Activated T-helper 2 cell treated with anti-CD3 and anti-CD28 coated beads, Interferon-gamma antibody, Interleukin-2, Interleukin-4, amounts not matched to agents 10 μg/mL and 5 μg/mL and 100 μg/mL, durations not matched to agents 14 hours and 24 hours and 36 hours (primary cell): ENCODE measurements at places on chromosomes 3 and 15.

DNA sequence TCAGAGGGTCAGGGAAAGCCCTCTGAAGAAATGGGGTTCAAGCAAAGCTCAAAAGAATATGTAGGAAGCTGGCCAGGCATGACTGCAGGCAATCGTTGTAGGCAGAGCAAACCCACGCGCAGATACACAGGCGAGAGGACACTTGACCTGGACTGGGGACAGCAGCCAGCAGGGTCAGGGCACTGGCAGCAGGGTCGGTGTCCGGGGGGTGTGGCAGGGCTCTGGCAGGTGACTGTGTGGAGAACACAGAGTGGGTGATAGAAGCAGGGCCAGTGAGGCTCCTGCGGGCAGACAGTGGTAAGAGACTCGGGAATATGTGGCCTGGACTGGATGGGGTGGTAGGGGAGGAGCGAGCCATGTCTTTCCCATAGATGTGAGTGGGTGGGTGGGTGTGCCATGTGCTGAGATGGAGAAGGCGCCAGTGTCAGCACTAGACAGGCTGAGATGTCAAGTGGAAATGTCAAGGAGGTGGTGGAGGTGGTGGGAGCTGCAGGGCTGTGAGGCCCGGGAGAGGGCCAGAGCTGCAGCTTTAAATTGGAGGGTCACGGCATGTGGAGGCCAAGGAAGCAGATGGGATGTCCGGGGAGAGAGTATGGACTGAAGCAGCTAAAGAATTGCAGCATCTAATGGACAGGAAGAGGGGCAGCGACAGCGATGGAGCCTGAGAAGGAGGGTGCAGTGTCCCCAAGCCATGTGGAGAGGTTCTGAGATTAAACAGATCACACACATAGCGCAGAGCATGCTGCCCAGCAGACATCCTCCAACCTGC, 13.4 kb downstream of the TMEM43 start:
- peaks cover 72% of the 10 kb centered on the region for H3K36me3 ChIP-seq
- H3K27me3 ChIP-seq, result no peaks in the 10 kb centered on the region
- H3K4me1 ChIP-seq, result peaks cover 15% of the 10 kb centered on the region
- H3K4me3 ChIP-seq, result no peak overlapping the region
- no peak overlapping the region for H3K27ac ChIP-seq
- no peak for DNase-seq

GRCh38 chr15:88661041-88661700, 22.4 kb downstream of the ISG20 start:
- H3K4me3 ChIP-seq, result no peak overlapping the region
- no peaks in the 10 kb centered on the region for H3K27me3 ChIP-seq
- peaks cover 6% of the 10 kb centered on the region for H3K4me1 ChIP-seq
- DNase-seq, result no peak
- no peak overlapping the region for H3K27ac ChIP-seq
- H3K36me3 ChIP-seq, result no peaks in the 10 kb centered on the region

DNA sequence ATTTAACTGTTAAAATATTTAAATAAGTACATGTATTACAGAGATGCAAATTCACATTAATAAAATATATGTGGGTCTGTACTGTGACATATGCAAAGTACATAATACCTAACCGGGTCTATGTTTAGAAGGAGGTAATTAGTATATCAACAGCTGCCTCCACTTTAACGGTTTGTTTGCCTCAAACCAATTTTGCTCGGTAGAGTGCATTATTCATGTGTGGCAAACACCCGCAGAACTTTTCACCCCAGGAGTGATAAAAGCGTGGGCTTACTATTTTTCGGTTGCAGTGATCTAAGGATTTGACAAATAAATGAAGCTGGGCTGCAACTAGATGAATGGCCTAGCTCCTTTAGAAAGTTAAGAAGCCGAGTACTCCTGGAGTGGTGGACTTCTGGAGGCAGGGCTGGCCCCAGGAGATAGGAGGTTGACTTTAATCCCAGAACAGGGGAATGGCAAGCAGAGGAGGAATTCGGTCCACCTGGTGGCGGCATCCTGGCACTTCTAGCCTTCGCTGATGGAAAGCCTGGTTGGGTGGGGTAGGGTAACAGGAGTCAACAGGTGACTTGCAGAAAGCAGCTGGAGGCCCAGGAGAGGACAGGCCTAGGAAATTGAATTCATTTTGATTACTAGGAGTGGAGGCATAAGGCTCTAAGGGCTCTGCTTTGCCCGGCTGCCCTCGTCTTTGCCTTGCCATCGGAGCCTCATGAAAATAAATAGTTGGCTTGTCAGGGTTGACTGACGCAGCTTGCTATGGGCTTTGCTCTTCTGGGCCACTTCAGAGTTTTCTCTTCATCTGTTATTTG, 2.4 kb downstream of the SLCO3A1 start:
- DNase-seq, result no peak
- peak overlapping the region; percentile 46 for H3K4me3 ChIP-seq
- peaks cover 19% of the 10 kb centered on the region for H3K36me3 ChIP-seq
- H3K4me1 ChIP-seq, result peaks cover 72% of the 10 kb centered on the region
- H3K27ac ChIP-seq, result peak overlapping the region; percentile 86

GRCh38 chr3:45362161-45362560, 26.2 kb upstream of the LARS2 start:
- peaks cover 18% of the 10 kb centered on the region for H3K27me3 ChIP-seq
- DNase-seq, result no peak
- H3K36me3 ChIP-seq, result no peaks in the 10 kb centered on the region
- H3K4me3 ChIP-seq, result no peak overlapping the region
- no peak overlapping the region for H3K27ac ChIP-seq
- H3K4me1 ChIP-seq, result no peaks in the 10 kb centered on the region

DNA sequence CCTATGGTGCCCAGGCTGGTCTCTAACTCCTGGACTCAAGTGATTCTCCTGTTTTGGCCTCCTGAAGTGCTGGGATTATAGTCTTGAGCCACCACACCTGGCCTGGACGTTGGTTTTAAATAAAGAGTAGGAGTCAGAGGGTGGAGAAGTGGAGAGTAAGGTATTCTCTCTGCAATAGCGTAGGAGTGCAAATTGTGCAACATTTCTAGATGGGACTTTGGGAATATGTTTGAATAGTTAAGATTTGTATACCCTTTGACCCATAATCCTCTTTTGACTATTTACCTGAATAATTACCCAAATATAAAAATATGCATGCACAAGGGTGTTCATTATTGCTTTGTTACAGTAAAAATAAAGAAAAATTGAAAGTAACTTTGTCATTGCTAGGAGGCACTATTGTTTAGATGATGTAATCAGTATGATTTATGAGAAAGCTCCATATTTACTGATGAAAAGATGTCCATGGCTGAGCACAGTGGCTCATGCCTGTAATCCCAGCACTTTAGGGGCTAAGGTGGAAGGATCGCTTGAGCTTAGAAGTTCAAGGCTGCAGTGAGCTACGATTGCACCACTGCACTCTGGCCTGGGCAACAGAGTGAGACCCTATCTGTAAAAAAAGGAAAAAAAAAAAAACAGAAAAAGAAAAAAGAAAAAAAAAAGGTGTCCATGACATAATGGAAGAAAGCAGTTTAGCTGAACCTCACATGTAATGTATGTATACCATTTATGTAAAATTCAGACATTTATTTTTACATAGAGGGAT, 15.1 kb upstream of the XYLB start:
- H3K27me3 ChIP-seq, result no peaks in the 10 kb centered on the region
- no peak overlapping the region for H3K27ac ChIP-seq
- DNase-seq, result no peak
- no peaks in the 10 kb centered on the region for H3K36me3 ChIP-seq
- no peak overlapping the region for H3K4me3 ChIP-seq

GRCh38 chr3:118436697-118437262, 597.9 kb downstream of the IGSF11 start:
- no peak overlapping the region for H3K4me3 ChIP-seq
- H3K4me1 ChIP-seq, result no peaks in the 10 kb centered on the region
- no peak overlapping the region for H3K27ac ChIP-seq
- no peak for DNase-seq
- no peaks in the 10 kb centered on the region for H3K27me3 ChIP-seq
- no peaks in the 10 kb centered on the region for H3K36me3 ChIP-seq

DNA sequence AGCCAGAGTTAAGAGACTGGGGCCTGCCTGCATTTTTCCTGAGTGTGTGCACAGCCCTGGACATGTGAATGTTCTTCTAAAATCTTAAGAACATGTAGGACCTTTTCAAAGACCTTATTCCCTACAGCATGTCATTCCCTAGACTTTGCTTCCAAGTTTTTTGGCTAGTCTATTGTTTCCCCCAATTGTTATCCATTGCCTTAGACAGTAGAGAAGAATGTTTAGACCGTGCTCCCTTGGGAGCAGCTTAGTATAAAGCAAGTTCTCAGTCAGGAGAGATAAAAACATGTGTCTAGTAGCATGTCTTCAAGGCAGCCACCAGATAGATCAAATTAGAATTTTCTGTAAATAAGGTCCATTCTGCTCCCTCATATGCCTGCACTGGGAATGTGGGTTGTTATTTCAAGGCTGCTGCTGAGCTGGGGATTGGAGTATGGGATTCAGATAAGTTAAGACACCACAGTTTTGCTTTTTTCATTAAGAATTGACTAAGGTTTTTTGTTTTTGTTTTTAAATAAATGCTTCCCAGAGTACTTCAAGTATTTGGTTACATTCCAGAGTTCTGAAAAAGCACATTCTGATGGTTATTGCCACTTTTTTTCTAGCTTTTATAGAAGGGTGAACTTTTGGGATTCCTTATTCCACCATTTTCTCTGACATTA, 246.7 kb downstream of the RORA start:
- no peak overlapping the region for H3K27ac ChIP-seq
- no peaks in the 10 kb centered on the region for H3K4me1 ChIP-seq
- DNase-seq, result no peak
- H3K27me3 ChIP-seq, result peaks cover 30% of the 10 kb centered on the region

DNA sequence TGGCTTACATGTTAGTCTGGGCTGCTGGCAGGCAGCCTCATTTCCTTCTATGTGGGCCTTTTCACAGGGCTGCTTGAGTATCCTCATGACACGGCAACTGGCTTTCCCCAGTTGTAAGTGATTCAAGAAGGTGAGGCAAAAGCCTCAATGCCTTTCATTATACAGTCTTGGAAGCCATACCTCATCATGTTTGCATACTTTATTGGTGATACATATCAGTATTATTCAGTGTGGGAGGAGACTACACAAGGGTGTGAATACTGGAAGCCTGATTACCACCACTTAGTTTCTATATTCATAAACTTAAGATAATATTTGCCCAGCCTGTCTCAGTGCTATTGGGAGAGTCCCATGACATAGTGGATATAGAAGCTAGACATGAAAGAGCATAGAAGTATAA, 346.8 kb downstream of the SOX2 start:
- H3K27ac ChIP-seq, result no peak overlapping the region
- no peaks in the 10 kb centered on the region for H3K4me1 ChIP-seq
- DNase-seq, result no peak
- H3K36me3 ChIP-seq, result no peaks in the 10 kb centered on the region
- H3K27me3 ChIP-seq, result no peaks in the 10 kb centered on the region

DNA sequence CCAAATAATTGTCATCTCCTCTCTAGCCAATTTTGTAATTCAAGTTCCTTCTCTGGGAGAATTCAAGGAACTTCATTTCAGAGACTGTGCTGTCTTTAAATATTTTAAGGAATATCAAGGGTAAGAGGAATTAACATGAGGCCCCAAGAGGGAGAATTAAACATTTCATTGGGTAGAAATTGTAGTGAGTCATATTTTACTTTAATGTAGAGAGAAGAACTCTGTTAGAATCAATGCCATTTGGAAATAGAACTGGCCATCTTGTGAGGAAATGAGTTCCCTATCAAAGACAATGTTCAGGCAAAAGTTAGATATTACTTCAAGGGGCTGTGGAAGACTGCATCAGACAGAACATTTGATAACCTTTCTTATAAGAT, 43.5 kb upstream of the TP63 start:
- no peak for DNase-seq
- peaks cover 2% of the 10 kb centered on the region for H3K27me3 ChIP-seq
- H3K36me3 ChIP-seq, result peaks cover 18% of the 10 kb centered on the region

- peaks cover 2% of the 10 kb centered on the region for H3K27me3 ChIP-seq
- peak overlapping the region; percentile 19 for H3K27ac ChIP-seq
- H3K4me1 ChIP-seq, result peaks cover 38% of the 10 kb centered on the region
- no peak for DNase-seq
- H3K4me3 ChIP-seq, result no peak overlapping the region
Measured at GRCh38 chr15:78425643-78426042, 12.4 kb upstream of the IREB2 start.

- H3K4me3 ChIP-seq, result no peak overlapping the region
- H3K27me3 ChIP-seq, result peaks cover 62% of the 10 kb centered on the region
- no peaks in the 10 kb centered on the region for H3K4me1 ChIP-seq
- no peak overlapping the region for H3K27ac ChIP-seq
Measured at GRCh38 chr15:39748276-39748675, 34.4 kb downstream of the FSIP1 start.

GRCh38 chr3:196620161-196620604, 19.3 kb upstream of the NRROS start:
- no peak overlapping the region for H3K27ac ChIP-seq
- no peaks in the 10 kb centered on the region for H3K27me3 ChIP-seq
- no peak overlapping the region for H3K4me3 ChIP-seq
- DNase-seq, result no peak
- no peaks in the 10 kb centered on the region for H3K36me3 ChIP-seq
- peaks cover 39% of the 10 kb centered on the region for H3K4me1 ChIP-seq

- H3K4me3 ChIP-seq, result no peak overlapping the region
- peaks cover 5% of the 10 kb centered on the region for H3K4me1 ChIP-seq
- H3K27ac ChIP-seq, result no peak overlapping the region
- H3K27me3 ChIP-seq, result peaks cover 4% of the 10 kb centered on the region
- H3K36me3 ChIP-seq, result no peaks in the 10 kb centered on the region
Measured at GRCh38 chr3:151925419-151925818, 52.0 kb downstream of the SUCNR1 start.
